AG09309 (cell line): ENCODE measurements at places on chromosomes 4 and X.
A peak's percentile ranks its signal among the peaks of the same experiment; 100 is the strongest.

GRCh38 chrX:96314985-96315384 lies 369.7 kb upstream of the DIAPH2 start:
- DNase-seq: no peak

DNA sequence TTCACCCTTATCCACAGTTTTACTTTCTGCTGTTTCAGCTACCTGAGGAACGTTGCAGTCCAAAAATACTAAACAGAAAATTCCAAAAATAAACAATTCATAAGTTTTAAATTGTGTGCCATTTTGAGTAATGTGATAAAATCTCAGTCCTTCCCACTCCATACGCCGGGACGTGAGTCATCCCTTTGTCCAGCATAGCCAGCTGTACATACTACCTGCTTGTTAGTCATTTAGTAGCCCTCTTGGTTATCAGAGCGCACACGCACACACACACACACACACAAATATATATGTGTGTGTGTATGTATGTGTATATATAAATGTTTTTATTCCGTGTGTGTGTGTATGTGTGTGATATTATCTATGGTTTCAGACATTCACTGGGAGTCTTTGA lies 4.8 kb upstream of the CCSER1 start:
- DNase-seq: no peak

- peak; percentile 32 for DNase-seq
Measured at GRCh38 chr4:124854968-124855367, 142.4 kb upstream of the ANKRD50 start.

GRCh38 chrX:137405449-137406140 lies 160.3 kb upstream of the ZIC3 start:
- no peak for DNase-seq

GRCh38 chr4:86720508-86721068 lies 126.5 kb downstream of the PTPN13 start:
- DNase-seq: no peak

DNA sequence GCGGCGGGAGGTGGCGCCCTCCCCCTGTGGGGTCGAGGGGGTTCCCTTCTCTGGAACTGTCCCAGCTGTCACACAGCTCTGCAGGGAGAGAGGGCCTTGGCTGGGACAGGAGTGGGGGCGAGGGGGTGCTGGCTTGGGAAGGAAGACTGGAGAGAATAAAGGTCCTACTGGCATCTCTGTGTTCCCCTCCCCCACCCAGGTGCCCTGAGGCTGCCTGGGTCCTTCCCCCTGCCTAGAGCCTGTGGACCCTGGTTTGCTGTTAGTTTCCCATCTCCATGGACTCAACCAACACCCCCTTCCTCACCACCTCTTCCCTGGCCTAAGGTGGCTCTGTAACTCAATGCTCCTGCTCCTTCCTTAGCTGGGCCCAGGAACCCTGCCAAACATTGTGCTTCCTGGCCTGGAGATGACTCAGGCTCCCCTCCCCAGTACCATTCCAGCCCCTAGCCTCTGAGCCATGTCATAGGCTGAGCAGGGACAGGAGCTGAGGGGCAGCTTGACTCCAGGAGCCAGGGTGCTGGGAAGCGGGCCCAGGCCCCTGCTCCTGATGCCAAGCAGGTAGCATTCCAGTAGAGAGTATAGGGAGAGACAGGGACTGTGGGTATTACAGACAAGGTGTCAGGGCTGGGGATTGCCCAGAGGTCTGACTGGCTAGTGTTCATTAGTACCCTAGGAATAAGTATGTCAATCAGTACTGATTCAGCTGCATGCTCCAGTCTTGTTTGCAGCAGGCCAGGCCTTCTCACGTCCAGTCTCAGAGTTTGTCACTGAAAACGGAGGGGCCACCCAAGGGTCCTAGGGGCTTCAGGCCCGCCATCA lies 100.7 kb downstream of the EFNB1 start:
- DNase-seq: no peak

DNA sequence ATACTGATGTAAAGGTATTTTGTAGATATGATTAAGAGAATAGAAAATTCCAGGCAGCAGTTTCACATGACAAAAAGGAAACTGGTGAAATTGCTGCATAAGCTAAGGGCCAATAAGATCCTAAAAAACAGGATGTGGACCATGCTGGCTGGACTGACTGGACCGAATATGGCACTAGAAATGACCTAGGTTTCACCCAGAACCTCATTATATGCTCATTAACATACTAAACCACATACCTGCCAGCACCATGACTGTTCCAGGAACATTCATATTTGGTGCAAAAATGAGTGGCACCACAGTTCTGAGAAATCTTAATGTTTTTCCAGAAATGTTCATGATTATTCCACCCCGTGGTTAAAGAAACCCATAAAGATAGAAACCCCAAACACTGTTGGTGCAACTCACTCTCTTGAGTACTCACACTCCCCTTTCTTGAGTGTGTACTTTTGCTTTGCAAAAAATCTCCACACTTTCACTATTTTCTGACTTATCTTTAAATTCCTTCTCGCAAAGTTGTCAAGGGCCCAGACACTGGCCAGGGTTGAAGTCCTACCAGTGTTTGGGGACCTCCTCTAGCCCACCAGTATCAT lies 74.0 kb downstream of the FANCB start:
- no peak for DNase-seq

DNA sequence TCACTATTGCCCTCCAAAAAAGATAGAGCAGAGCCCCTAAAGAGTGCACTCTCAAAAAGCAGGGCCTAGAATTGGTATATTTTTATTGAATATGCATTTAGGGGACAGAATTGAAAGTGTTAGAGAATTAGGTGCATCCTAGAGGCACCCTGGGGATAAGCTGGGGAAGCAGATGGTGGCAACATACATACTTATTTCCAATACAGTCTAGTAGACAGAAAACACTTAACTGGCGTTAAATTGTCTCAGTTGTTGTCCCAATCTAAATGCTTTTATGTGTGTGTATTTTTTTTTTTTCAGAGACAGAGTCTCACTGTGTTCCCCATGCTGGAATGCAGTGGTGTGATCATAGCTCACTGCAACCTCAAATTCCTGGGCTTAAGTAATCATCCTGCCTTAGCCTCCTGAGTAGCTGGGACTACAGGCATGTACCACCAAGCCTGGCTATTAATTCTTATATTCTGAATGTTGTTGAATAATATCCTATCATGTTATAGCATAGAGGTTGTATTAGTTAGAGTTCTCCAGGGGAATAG lies 481.8 kb downstream of the GRXCR1 start:
- no peak for DNase-seq

- no peak for DNase-seq
Measured at GRCh38 chr4:185128272-185129119, 14.6 kb upstream of the SLC25A4 start.

DNA sequence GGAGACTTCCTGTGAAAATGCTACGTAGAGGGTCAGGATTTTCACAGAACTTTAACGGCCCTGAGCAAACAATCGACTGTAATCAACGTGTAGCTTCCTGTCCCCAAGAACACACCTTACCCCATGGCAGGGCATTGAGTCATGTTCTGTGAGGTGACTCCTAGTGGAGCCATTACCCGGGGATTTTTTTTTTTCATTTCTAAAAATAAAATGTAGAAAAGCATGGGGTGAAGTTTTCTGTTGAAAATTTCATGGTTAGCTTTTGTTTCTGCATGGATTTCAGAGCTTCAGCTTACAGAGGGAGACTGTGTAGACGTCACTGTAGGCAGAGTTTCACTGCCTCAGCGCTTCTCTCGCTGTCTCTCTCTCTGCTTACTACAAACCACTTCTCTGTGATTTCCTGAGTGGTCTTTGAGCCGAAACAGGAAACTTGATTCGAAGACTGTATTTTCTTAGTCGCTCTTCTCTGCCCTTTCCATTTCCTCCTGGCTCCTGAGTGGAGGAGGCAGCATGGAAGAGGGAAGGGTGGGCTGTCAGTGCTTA lies 111.7 kb downstream of the NFKB1 start:
- no peak for DNase-seq

- DNase-seq: no peak
Measured at GRCh38 chr4:57333684-57334083, 223.5 kb upstream of the IGFBP7 start.

- DNase-seq: no peak
Measured at GRCh38 chr4:19683426-19683825, 568.3 kb upstream of the SLIT2 start.

DNA sequence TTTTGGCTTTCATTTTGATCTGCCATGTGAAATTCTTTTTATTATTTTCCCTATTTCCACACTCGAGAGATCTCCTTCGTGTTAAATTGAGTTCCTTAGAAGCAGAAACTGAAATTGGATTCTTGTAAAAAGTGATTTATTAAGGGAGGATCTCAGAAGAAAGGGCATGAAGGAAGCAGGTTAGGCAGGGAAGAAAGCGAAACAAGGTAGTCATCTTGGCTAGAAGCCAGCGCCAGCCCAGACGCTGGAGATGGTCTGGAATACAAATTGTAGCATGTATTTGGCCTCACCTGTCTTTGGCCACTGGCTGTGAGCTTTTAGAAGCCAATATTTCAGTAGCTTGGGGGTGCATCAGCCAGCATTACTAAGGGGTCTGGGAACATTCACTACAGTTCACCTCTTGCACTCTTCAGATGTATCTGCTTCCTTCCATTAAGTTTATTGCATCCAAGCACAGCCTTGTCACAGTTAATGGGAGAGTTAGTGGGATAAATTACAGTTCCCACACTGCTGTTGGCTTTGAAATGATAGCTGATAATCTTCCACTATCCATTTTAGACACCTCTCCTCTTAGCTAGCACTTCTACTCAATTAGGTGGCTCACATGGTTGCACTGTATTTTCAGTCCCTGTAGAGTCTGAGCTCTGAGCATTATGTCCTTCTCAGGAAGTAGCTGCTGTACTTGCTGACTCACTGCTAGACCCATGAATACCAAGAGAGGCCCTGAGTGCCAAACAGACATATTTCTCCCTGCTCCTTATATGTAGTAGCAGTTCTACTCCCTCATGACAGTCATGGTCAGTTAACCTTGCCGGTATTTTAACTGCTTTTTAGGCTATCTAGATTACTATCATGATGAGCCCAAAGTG lies 14.6 kb downstream of the GRXCR1 start:
- DNase-seq: no peak

GRCh38 chrX:110985470-110985869 lies 110.5 kb upstream of the PAK3 start:
- DNase-seq: no peak

- no peak for DNase-seq
Measured at GRCh38 chr4:176268963-176269362, at the start of gene ASB5. ASB5 (minus strand) TSS chr4:176269222; CDS start chr4:176269108, 114 bp downstream.

- DNase-seq: no peak
Measured at GRCh38 chr4:38489924-38490639, 173.9 kb upstream of the KLF3 start.

DNA sequence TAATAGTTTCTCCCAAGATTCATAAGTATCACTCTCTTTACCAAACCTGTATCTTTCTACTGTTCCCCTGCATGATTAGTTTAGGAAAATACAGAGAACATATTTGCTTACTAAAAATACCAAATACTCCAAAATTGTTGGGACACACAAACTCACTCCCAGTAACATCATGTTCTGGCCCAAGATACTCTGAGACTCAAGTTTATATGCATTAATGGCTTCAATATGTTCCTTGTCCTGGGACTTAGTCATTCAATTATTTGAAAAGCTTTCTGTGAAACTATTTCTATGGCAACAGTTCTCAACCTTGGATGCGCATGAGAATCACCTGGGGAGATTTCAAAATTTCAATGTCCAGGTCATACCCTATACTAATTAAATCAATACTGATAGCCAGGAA lies 138.9 kb upstream of the PTCHD1 start:
- no peak for DNase-seq

GRCh38 chrX:10133980-10134676 lies 22.6 kb upstream of the CLCN4 start:
- DNase-seq: no peak

DNA sequence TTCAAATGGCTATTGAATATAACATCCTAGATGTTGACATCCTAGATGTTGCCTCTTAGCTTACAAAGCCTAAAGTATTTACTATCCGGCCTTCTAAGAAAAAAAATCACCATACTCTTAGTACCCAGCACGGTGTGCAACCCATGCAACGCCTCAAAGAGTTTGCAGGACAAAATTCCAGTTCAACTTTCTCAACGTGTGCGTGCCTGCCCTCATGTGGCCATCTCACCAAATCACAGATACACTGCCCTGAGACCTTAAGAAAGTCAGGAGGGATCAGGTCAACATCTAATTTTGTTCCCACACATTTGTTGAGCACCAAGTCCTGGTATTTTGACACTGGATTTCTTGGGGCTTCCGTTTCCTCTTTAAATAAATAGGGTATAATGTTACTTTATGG lies 68.3 kb downstream of the CRMP1 start:
- no peak for DNase-seq

DNA sequence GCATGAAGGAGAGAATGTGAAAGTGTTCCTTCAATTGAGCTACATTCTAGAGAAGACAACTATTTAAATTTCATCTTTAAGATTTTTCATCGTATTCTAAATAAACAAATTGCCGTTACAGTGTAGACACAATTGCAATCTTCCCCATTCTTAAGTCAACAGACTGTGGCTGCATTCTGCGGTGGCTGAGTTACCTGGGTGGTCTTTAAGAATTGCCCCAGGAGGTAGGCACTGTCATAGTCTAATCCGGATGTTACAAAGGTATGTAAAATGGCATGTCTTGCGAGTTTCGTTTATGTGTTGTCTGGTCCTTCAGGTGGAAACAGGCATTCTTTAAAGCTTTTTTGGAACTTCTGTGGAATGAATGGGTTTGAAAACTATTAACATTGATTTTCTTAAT lies 586.1 kb upstream of the PITX2 start:
- no peak for DNase-seq

DNA sequence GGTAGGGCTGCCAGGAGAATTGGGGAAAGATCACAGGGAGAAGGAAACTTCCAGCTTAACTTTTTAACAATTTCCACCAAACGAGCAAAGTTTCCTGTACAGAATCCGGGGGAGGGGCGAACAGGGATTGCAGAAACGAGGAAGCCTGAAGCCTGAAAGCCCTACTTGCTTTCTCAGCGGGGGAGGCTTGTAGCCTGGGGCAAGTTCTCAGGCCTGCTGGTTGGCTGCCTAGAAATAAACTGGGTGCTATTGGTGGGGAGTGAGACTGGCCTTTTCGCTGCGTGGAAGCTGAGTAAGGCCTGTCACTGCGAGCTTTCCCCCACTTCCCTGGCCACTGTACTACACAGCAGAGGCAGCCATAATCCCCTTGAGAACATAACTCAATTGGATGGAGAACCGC lies 110.8 kb upstream of the ATP8A1 start:
- DNase-seq: no peak
